ENCODE measurements at places on chromosomes 12 and 14.

DNA sequence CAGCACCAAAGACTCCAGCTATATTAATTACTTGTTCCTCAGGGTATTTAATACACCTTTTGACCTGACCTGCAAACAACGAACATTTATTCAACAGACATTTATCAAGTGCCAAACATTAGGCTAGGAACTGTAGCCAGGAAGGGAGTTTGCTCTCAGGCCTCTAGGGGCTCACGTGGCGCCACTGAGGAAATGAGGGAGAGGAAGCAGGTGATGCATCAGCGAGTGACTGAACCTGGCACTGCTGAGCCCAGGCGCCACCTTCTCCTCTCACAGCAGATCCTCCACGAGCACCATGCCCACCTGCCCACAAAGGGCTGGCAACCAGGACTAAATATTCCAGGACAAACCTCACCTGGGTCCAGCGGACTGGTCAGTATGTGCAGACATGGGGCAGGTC lies 50.2 kb downstream of the SETD3 start:
- no peak for DNase-seq

DNA sequence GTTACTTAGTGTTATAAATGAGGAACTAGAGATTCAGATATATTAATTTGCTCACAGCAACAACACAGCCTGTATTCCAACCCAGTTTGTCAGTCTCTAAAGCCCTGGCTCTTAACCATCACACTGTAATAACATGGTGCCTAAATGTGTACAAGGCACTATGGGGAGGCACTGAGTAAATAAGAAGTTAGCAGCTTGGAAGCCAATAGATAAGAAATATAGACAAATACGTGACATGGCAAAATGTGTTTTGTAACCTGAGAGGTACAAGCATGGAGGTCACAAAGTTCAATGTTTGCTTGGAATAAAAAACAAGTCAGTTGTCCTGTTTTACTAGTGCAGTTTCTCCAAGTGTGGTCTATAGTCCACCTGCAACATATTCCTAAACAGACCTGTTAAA lies 16.3 kb upstream of the SLCO1A2 start:
- no peak for DNase-seq

GRCh38 chr14:26187996-26188620 lies 409.7 kb downstream of the NOVA1 start:
- no peak for DNase-seq

DNA sequence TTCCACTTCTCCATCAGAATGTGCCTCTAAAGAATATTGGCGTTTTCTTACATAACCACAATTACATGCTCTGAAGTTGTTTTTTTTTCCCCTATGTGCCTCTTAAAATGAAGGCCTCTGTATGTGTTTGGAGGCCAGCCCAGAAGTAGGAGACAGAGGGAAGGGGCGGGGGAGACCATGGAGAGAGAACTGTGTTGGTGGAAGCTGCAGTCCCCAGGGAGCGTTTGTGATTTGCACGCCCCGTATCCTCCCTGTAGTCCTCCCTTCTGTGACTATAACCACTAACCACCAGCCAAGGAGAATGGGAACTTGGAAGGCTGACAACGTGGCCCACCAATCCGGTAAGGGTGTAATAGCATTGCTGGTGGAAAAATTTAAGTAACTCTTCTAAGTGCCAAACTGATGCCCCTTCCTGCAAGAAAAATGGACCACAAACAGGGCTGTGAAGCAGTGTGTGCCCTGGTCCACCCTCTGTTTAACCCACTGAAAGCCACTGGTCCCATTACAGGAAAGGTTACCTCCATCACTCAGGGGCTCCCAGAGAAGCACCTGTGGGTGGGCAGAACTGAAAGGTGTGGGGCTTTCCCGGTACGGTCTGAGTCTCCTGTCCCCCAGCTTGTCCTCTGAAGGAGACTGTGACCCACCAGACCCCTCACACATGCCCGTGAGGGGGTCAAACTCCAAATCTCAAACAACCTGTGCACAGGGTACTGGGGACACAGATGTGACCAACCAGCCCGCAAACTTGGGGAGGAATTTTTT lies 36.8 kb downstream of the CCDC88C start:
- no peak for DNase-seq

DNA sequence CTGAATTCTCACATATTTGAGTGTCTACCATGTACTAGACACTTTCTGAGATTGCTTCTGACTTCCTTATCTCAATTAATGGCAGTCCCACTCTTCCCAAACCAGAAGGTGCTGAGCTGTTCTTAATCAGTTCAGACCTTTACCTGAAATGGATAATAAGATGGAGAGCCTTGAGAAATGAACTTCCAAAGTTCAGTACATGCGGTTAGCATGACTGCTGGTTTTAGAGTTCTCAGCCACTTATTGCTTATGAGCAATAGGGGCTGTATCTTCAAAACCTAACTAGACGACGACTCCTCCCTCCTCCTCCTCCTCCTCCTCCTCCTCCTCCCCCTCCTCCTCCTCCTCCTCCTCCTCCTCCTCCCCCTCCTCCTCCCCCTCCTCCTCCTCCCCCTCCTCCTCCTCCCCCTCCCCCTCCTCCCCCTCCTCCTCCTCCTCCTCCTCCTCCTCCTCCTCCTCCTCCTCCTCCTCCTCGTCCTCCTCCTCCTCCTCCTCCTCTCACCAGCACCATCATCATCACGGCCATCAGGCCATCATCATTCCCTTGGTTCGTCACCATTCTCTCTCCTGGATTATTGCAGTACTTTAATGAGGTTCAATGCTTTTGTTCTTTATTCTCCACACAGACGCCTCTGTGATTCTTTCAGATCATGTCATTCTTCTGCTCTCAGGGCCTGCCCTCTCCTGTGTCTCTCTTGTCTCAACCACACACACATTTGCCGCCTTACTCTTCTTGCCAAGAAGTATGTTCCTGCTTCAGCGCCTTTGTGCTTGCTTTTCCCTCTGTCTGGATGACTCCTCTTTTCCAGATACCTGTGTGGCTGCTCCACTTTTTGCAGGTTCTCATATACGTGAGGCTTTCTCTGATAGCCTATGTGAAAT lies 2.7 kb downstream of the PCNX1 start:
- no peak for DNase-seq

GRCh38 chr14:52266782-52267181 lies 716 bp upstream of the PTGDR start:
- no peak for DNase-seq

DNA sequence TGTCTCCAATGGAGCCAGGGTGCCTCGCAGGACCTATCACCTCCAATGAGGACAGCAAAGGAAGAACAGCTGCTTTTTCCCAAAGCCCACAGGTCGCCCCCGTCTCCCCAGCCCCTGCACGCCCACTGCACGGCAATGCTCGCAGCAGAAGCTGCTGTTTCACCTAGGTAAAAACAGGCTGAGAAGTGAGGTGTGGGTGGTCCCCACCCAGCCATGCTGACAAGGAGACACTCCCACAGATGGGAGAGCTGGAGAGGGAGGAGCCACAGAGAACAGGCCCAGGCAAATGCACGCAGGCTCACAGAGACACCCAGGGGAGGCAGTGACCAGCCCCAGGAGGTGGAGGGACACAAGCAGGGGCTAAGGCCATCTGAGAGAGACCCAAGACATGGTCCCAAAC lies 10.4 kb downstream of the CFAP73 start:
- DNase-seq = no peak

GRCh38 chr12:112096070-112096469 lies 12.5 kb downstream of the NAA25 start:
- no peak for DNase-seq

GRCh38 chr12:30610718-30611117 lies 85.0 kb downstream of the IPO8 start:
- no peak for DNase-seq

GRCh38 chr14:90514015-90514398 lies 117.2 kb downstream of the CALM1 start:
- no peak for DNase-seq

GRCh38 chr12:6062757-6063735 lies 61.4 kb downstream of the VWF start:
- peak; percentile 56 for DNase-seq

- no peak for DNase-seq
Measured at GRCh38 chr12:96155781-96156180, 38.4 kb upstream of the ELK3 start.

DNA sequence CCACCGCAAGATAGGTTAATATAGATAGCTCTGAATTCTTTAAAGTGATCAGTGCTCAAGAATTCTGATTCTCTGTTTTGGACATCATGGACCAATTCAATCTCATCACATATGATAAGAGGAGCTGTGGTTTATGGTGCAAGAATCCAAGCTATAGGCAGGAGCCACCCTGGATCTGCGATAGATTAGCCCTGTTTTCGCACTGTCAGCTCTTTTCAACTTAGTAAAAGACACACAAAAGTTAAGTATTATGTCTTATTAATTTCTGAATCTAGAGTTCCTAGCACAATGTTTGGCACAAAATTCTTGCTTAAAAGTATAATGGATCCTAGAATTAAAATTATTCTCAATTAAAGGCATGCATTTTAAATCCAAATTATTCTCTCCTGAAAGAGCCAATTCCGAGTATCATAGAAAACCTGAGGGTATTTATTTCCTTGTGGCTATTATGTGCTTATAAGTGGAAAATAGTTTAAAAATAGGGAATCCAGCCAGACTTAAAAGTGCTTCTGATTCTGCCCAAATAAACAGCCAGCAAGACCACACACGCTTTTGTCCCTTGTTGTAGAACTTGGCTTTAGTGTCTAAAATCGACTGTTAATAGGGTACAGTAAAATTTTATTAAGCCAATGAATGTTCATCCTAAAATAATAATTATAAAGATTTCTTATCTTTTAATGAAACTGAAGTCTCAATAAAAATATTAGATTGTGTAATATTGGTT lies 184.9 kb upstream of the FLRT2 start:
- no peak for DNase-seq

- DNase-seq = no peak
Measured at GRCh38 chr14:38616959-38617358, 361.1 kb upstream of the CLEC14A start.

GRCh38 chr14:95293449-95293848 lies 26.3 kb downstream of the CLMN start:
- DNase-seq = no peak

GRCh38 chr14:45699471-45699870 lies 446.5 kb upstream of the MIS18BP1 start:
- no peak for DNase-seq

- no peak for DNase-seq
Measured at GRCh38 chr14:67447033-67447381, 35.0 kb upstream of the PLEK2 start.
